ENCODE measurements at places on chromosomes 11 and 22. TPM values are rescaled to one million over a fixed set of nuclear protein-coding genes. Genes with fewer than 3 reads are reported as not detected.

- peak; percentile 18 for DNase-seq
These were observed 41.6 kb downstream of the BUD13 start for GRCh38 chr11:116731097-116731761.

Gene MRGPRF
- 0.54 TPM for total RNA-seq

DNA sequence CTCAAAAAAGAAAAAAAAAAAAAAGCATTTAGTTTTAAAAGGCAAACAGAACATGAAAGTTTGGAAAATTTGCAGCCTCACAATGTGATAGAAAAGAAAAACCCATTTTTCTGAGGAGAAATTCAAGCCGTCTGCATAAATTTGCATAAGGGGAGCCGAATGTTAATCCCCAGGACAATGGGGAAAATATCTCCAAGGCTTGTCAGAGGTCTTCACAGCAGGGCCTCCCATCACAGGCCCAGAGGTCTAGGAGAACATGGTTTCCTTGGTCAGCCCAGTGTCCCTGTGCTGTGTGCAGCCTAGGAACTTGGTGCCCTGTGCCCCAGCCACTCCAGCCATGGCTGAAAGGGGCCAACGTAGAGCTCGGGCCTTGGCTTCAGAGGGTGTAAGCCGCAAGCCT is 109.1 kb downstream of the TRIM44 start:
- no peak for DNase-seq

DNA sequence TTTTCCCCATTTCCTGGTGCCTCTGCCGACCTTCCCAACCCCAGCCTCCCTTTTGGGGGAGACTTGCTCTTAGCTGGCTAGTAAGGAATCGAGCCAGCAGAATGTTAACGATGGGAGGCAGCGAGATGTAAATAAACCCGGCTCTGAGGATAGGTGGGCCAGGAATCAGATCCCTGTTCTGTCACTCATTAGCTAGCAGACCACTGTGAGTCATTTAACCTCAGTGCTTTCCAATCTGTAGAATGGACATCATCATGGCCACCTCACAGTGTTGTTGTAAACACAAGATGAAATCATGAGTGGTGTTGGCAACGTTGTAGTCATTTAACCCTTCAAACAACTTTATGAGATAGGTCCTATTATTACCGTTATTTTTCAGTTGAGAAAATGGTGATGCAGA is 208.6 kb downstream of the KIRREL3 start:
- DNase-seq = no peak

Gene WBP2NL
- total RNA-seq = not detected

DNA sequence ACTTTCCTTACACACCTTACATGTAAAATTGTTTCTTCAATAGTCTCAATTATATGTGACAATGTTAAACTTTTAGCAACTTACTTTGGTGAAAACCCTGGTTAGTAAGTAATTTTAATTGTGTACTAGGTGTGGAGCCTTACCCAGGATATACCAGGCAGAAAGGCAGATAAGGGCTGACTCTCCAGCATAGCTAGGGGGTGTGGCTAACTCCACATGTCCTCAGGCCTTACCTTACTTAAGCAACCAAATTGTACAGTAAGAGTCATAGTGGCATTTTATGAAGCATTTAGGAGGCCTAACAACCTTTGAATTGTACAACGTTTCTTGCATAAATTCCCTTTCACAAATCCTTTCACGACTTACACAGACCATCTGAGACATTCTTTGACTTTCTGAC is 118.2 kb upstream of the OR9Q1 start:
- no peak for DNase-seq

- no peak for DNase-seq
These were observed 293.5 kb downstream of the TMEM135 start for GRCh38 chr11:87331273-87331672.

Gene MFNG
- total RNA-seq = 75.4 TPM

GRCh38 chr11:82732734-82733443 is 775 bp downstream of the FAM181B start:
- DNase-seq = peak; percentile 42

Gene PCNX3
- 76.1 TPM for total RNA-seq

Gene MAML2
- total RNA-seq = 6.2 TPM

DNA sequence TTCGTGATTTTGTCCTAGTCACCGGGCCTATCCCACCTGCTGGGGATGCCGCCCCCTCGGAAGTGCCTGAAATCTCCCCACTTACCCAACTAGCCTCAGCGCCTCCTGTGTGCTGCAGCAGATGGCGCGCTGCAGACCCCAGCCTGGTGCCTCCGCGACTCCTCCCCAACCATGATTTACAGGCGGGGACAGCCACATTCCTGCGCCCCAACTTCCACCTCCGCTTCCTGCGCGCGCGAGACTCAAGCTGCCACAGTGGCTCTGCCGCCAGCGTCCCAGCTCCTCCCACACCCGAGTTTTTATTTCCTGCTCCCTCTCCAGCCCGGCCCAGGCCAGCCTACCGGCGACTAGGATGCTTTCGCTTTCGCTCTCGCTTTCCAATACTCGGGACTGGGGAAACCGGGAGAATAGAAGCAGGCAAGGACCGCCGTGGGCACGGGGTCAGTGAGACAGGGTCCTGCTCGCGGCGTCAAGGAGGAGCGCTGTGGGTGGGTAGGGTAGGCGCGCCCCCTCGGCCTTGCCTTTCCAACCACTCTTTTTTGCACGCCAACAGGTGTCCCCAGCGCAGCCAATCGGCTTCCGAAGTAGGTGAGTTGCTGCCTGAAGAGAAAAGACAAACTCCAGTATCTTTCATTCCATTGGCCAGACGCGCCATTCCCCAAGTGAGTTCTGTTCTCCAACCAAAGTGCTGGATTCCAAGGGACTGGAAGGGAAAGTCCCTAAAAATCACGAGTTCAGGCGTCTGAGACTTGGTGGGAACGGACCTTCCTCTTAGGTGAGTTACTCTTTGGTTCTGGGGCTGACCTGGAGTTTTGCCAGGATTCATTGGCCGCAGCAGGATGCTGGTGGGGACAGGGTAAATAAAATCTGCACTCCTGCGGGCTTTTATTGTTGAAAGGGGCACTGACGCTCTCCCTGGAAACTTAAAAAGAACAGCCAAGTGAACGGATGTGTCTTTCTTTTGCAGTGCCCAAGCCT is at the start of gene FAM111A:
FAM111A (plus strand) TSS at position 327 of the 978 bp plus-strand sequence. CDS start 6,017 bp downstream, outside the sequence.
- peak; percentile 80 for DNase-seq

- DNase-seq = no peak
These were observed 19.4 kb upstream of the P2RY2 start for GRCh38 chr11:73198677-73199076.

- DNase-seq = no peak
These were observed 444.5 kb downstream of the NELL1 start for GRCh38 chr11:21113876-21114275.

Gene CRELD2
- total RNA-seq = 207 TPM

DNA sequence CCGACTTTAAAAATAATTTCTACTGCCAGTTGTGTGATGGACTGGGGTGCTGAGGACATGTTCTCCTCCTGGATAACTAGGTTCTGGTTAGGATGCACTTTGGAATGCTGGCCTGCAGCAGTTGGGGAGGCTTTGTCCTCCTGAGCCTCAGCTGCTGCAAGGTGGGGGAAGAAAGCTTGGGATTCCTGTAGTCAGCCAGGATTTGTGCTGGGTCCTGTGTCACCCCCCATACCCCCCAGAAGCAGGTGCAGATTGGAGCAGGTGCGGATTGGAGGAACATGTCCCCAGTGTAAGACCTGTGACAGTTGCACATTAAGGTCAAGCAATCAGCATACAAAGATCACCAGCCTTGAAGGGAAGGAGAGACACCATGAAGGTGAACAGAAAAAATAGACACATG is 51.1 kb downstream of the MED15 start:
- DNase-seq = no peak

- no peak for DNase-seq
These were observed 269.0 kb downstream of the ST3GAL4 start for GRCh38 chr11:126624506-126624905.

- DNase-seq = no peak
These were observed 70.5 kb downstream of the PACSIN2 start for GRCh38 chr22:42944409-42944808.

DNA sequence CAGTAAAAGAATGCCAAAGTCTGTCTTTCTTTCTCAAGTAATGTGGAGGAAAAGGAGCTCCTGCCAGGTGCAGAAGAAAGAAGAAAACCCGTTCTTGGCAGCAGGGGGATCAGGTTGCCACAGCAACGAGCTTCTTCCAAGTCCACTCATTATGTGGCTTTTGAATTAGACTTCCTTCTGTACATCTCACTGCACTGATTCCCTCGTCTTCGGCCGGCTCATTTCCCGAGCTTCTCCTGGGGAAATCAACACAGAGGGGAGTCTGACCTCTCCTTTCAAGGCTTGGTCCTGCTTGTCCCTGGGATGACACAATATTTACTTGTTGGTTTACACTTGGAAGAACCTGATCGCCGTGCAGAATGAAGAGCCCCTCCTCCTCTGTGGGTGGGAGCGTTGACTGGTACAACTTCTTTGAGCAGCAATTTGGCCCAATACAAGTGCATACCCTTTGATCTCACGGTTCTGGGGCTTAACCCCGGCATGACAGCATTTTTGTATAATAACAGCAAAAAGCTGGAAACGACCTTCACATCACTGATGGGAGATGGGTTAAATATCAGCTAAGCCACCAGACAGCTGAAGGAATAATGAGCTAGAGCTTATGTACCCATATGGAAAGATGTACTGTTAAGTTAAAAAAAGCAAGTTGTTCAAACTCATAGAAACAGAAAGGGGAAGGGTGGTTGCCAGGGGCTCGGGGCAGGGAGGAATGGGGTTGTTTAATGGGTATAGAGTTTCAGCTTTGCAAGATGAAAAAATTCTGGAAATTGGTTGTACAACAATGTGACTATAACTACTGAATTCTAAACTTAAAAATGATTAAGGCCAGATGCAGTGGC is 35.4 kb downstream of the MCHR1 start:
- DNase-seq = no peak

- no peak for DNase-seq
These were observed 45.3 kb upstream of the HMGXB4 start for GRCh38 chr22:35212009-35212408.

Gene MPEG1
- not detected for total RNA-seq

Gene CDON
- 25.2 TPM for total RNA-seq

GRCh38 chr11:19946681-19947080 is 213.6 kb downstream of the DBX1 start:
- DNase-seq = no peak

DNA sequence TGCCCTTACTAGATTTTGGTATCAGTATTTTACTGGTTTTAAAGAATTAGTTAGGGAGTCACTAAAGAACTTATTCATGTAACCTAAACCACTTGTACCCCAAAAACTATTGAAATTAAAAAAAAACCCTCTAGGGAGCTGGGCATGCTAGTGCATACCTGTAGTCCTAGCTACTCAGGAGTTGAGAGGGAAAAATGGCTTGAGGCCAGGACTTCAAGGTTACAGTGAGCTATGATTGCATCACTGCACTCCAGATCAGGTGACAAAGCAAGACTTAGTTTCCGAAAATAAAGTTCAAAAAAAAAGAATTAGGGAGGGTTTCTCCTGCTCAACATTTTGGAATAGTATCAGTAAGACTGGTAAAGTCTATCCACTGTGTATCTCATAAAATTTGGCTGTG is 364.4 kb upstream of the LUZP2 start:
- DNase-seq = no peak

DNA sequence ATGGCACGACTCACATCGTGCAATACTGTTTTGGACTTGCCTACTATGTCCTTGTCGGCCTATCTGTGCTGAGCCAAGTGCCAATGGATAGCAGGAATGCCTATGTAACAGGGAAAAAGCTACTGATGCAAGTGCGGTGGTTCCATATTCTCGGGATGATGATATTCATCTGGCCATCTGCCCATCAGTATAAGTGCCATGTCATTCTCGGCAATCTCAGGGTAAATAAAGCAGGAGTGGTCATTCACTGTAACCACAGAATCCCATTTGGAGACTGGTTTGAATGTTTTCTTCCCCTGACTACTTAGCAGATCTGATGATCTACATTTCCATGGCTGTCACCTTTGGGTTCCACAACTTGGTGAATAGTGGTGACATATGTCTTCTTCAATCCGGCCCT is 20.1 kb downstream of the OOSP3 start:
- DNase-seq = no peak

- DNase-seq = no peak
These were observed 207.2 kb upstream of the CTSC start for GRCh38 chr11:88544656-88545280.

- no peak for DNase-seq
These were observed 42.1 kb downstream of the PPARA start for GRCh38 chr22:46192210-46192993.

DNA sequence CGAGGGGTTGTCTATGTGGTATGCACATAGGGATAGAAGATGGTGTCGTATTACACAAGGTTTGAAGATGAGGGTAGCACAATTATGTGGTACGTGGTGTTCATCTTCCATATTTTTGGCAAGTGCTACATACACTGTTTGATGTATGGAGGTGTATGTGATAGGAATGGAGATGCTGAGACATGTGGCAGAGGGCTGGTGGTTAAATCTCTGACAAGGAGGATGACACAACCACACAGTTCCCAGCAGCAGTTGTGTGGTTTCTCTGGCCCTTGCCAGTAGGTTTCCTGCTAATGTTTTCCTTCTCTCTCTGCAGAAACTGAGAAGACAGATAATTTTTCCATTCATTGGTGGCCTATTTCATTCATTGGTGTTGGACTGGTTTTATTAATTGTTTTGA is 17.0 kb downstream of the NCR3LG1 start:
- no peak for DNase-seq

Gene IFT27
- total RNA-seq = 51.1 TPM

Gene VSIG2
- 8.6 TPM for total RNA-seq

- DNase-seq = no peak
These were observed 146.2 kb downstream of the RBFOX2 start for GRCh38 chr22:35882211-35883030.

GRCh38 chr11:70071996-70072395 is 6.1 kb upstream of the ANO1 start:
- no peak for DNase-seq

Gene KLHL35
- 2.8 TPM for total RNA-seq

Gene BARX2
- total RNA-seq = 0.18 TPM

DNA sequence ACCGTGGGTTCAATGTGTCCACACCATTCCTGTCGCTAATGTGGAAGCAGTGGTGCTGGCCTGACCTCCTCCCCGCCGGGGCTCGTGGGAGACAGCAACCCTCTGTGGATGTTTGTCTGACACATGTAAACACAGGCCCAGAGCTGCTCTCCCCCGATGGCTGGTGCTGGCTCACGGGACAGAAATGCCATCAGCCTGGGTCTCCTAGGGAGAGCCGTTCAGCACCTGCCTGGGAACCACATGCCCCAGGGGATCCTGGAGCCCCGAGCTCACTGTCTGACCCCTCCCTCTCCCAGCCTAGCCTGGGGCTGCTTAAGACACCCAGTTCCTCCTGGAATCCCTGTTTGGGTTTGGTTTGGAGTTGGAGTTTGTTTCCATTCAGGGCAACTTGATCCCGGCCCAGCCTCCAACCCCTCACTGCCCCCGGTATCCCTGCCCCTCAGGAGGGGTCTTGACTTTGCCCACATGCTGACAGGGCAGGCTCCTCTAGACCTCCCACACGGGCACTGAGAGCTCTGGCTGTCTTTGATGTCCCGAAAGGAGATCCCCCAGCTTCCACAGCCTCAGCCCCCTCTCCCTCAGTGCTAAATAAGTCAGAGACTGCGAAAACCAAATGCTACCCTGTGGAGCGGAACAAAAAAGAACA is 50.9 kb upstream of the WNT11 start:
- DNase-seq = no peak
